ENCODE measurements at places on chromosomes 2 and 18.

GRCh38 chr2:57862153-57862552 is 184.5 kb upstream of the VRK2 start:
- no peak for DNase-seq

GRCh38 chr18:1914489-1914888 is 656.8 kb downstream of the METTL4 start:
- no peak for DNase-seq

DNA sequence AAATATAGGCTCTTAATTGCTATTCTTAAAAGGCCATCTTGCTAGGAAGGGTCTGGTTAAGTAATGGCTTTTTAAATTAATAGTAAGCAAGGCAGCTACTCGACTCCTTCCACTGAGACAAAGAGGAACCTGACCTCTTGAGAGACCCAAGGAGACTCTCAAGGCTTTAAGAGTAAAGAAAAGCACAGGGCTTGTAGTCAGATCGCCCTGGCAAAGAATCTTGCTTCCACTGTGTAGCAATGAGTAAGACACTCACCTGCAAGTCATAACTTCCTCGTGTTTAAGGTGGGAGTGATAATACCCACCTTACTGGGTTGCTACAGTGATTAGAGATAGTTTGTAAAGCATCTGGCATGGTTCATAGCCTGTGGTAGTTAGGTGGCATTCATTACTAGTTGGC is 274.5 kb downstream of the TSN start:
- DNase-seq = no peak

GRCh38 chr18:28729321-28729720 is 552.4 kb upstream of the CDH2 start:
- peak; percentile 40 for DNase-seq
